Stimulated activated CD4-positive, alpha-beta T cell treated with anti-CD3 and anti-CD28 coated beads, Interleukin-1b, Interleukin-23, amount 100 ng/mL, for 1 hour (primary cell): ENCODE measurements at places on chromosomes 5 and 9.

- DNase-seq = no peak
Observed at GRCh38 chr9:91047993-91048607, 246.5 kb downstream of the SYK start.

DNA sequence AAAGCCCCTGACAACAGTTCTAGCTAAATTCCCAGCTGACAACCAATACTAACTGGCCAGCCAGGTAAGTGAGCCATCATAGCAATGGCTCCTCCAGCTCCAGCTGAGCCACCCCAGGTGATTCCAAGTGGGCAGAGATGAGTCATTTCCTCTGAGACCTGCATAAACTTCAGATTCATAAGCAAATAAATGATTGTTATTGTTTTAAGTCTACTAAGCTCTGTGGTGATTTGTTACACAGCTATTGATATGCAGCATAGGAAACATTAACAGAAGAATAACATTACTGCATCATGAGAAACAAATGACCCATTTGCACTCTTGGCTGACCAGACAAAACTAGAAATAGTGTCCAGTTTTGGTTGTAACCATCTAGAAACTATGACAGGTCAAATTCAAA, 60.3 kb downstream of the TTC39B start:
- no peak for DNase-seq

GRCh38 chr5:116386633-116387032, 188.0 kb downstream of the SEMA6A start:
- DNase-seq = no peak

GRCh38 chr5:125005266-125005665, 258.8 kb upstream of the ZNF608 start:
- DNase-seq = no peak

GRCh38 chr9:21830589-21830988, 28.2 kb downstream of the MTAP start:
- no peak for DNase-seq

DNA sequence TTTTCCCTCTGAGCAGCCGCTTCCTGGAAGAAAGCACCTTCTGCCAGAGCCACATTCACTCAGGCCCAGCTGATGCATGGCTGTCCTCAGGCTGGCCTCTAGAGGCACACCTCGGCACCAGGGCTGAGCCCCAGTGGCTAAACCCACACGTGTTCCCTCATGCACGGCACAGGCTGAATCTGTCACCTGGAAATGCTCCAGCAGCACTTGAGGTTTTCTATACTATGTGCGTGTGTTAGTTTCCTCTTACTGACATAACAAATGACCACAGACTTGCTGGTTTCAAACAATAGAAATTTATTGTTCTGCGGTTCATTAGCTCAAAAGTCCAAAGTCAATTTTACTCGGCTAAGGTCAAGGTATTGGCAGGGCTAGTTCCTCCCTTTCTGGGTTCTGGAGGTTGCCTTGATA, 141.4 kb downstream of the LRRC70 start:
- no peak for DNase-seq

DNA sequence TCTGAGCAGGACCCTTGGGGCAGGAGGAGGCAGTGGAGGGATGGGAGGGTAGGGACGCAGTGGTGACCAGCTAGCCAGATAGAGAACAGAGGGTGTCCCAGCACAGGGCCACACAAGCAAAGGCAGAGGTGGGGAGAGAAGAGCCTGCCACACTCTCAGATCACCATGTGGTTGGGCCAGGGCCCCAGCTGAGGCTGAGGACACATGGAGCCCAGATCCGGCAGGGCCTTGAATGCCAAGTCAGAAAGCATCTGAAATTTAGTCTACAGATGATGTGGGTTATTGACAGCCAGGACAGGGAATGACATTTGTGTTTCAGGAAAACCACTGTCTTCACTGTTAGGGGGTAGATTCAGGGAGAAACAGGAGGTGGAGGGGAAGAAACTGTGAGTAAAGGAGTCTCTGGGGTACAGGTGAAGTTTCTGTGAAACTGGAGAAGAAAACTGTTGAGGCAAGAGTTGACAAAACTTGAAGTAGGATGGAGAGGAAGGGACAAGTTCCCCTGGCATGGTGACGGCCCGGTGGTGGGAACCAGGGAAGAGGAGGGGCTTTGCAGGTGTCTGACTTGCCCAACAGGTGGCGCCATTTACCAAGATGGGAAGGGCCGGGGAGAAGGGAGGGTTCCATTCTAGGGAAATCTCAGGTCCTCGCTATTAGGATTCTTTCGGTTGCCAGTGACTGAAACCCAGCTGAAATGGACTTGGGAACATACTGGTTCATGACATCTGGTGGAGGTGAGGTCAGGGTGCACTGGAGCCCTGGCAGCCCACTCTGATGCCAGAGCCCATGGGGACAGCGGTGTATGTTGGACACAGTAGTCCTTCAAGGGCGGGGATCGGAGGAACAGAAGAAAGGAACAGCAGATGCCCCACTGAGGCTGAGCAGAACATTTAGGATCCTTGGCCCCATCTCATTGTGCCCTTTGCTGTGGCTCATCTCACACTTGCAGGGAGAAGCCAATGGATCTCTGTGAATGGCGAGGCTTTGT, 100.1 kb downstream of the KCNIP1 start:
- no peak for DNase-seq

DNA sequence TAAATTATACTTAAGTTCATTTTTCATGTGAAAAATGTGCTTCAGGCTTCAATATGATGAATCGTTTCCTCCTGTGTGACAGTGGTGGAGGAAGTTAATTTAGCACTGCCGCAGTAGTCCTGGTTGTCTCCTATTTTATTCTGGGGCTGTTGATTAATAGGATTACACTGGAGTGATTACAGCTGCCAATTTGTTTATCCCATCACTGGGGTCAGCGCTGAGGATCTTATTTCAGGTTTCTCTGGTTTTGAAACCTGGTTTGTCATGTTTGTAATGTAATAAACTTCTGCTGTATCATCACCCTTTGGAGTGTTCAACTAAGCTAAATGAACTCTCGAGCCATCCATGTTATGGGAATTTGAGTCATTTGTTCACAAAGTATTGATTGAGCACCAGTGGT, 241.7 kb upstream of the KCNN2 start:
- no peak for DNase-seq

DNA sequence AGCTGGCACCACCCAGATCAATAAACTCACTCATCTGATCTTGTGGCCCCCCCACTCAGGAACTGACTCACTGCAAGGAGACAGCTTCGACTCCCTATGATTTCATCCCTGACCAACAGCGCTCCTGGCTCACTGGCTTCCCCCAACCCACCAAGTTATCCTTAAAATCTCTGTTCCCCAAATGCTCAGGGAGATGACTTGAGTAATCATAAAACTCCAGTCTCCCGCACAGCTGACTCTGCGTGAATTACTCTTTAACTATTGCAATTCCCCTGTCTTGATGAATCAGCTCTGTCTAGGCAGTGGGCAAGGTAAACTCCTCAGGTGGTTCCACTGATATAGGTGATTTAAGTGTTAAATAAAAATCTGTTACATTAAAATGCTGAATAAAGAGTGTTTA, 1.9 kb upstream of the TRIM32 start:
- no peak for DNase-seq

DNA sequence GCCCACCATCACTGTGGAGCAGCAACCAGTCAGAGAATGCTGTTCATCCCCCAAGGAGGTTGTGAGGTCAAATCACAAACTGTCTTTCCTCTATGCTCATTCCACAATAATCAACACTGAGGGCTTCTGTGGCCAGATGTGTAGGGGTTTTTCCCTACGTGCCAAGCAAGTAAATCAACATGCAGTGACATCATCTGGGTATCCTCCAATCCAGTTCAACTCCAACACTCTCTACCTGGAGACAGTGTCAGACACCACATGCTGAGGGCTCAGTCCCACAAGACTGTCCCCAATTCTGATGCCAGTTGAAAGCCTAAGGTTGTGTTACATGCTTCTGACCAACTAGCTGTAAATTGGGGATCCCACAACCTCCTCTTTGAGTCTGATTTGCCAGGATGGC, 57.3 kb upstream of the DMRT1 start:
- DNase-seq = no peak

- no peak for DNase-seq
Observed at GRCh38 chr9:20592673-20593072, 29.6 kb downstream of the MLLT3 start.

DNA sequence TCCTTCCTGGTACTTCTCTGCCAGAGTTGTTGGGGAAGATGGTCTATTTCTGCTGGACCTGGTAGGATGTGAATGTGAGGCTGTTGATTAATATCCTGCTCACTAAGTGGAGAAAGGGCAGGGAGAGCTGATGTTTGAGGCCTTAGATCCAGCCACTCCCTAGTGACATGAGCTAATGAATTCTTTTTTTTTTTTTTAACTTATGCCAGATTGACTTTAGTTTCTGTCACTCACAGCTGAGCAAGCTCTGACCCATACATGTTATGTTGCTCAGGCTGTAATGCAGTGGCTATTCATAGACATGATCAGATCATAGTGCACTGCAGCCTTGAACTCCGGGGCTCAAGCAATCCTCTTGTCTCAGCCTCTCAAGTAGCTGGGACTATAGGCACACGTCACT, 75.1 kb upstream of the SPRY4 start:
- no peak for DNase-seq

GRCh38 chr5:1099926-1100663, 11.8 kb downstream of the SLC12A7 start:
- no peak for DNase-seq

- DNase-seq = no peak
Observed at GRCh38 chr5:159827861-159828260, 88.4 kb upstream of the ADRA1B start.

DNA sequence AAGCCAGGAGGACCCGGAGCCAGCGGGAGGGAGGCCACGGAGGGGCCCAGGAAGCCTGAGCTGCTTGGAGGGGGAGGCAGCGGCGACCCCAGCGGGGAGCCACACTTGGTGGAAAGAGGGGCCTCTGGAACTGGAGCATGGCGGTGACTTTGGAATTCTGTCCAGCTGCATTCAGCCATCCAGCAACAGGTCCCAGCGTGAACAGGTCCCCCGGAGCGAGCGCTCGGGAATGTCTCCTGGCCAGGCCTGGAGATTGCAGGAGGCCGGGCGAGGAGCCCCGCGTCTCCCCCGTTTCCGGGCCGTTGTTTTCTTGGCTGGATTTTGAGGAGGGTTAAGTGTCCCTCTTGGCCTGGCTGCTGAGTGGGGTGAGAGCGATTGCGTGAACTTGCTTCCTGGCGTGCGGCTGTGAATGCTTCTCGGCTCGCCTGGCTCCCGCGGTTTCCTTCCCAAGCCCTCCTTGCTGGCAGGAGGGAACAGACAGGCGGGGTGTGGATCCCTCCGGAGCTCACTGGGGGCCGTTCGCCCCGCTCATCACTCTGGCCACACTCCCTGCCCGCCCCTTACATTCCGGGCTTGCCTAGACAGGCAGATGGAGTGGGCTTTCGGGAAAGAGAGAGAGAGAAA, 125.3 kb upstream of the IRX4 start:
- DNase-seq = no peak

- DNase-seq = no peak
Observed at GRCh38 chr9:120526534-120526933, 53.4 kb downstream of the CDK5RAP2 start.

- DNase-seq = no peak
Observed at GRCh38 chr9:12879961-12880360, 105.1 kb downstream of the LURAP1L start.

- DNase-seq = no peak
Observed at GRCh38 chr5:22390888-22391287, 462.3 kb downstream of the CDH12 start.

DNA sequence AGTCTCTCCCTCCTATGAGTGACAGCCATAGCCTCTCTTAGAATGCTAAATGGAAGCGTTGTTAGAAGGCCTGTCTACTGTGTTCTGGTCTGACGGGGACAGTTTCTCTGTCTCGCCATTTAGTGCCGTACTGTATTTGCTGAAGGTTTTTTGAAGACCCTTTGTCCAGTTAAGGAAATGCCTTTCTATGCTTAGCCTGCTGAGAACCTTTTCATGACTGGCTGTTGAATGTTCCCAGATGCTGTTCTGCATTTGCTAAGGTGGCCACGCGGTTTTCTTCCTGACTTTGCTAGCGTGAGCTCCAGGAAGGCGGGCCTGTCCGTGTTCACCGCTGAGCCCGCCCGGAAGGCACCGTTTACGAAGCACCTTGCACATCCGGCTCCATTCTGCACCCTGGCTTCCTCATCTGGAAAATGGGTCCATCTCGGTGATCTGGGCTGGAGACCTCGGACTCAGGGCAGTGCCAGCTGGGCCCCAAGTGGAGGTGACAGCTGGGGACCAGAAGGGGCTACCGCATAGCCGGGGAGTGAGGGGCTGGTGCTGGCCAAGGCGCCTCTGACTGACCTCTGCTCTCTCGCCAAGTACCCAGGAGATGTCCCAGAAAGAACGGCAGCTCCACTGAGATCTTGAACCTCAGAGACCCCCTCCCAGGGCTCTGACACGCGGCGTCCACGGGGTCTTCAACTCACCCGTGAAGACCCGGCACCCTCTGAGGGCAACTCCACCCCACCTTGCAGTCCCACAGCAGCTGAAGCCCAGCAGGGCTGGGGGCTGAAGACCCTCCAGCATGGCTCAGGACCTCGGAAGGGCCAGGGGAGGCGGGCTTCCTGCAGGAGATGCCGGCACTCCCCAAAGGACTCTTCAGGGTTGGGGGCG, 52.5 kb upstream of the NKD2 start:
- no peak for DNase-seq

DNA sequence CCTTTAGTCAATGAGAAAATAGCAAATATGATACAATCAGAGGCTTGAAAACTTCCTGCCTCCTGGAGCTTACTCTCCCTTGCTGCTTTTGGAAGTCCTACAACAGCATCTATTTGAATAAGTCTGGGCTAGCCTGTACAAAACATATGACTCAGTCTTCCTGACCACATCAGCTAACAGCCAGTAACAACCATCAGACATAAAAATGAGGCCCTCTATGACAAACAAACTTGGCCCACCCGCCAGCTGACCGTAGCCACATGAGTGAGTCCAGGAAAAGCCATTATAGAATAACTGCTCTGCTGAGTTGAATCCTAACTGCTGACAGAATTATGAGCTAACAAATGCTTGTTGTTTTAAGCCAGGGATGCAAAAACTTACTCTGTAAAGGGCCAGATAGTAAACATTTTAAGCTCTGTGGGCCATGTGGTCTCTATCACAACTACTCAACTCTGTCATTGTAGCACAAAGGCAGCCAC, 347.6 kb downstream of the PTPRD start:
- no peak for DNase-seq

- DNase-seq = no peak
Observed at GRCh38 chr9:84669013-84669287, 579 bp upstream of the NTRK2 start.

DNA sequence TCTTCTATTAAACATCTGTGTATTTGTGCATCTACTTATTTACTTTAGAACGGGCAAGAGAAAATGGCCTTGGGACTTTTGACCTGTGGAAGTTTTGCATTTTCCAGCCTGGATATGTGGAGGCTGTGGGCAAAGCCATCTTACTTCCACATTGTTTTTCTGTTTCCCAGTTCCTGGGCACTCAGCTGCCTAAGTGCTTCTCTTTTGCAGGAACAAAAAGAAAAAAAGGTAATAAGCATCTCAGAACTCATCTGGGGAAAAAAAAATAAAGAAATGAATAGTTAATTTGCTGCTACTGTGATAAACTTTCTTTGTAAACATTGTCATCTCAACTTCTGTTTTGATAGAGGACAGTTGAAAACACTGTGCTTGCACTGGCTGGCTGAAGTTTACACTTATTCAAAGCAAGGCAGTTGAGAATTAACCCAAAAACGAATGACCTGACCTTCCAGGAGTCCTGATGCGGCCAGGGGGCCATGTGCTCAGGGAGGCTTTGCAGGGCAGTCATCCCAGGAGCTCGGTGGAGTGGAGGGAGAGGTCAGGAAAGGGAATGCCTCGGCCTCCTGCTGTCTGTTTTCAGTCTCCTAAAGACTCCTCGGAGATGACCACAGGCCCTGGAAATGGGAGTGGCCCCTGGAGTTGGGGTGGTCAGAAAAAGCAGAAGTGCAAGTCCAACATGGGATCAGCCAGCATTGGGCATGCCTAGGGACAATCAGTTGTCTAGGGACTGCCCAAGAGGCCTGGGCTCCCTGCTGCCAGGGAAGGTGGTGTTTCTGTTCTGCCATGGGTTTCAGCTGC, 75.5 kb downstream of the RAI14 start:
- no peak for DNase-seq
